ENCODE measurements at places on chromosomes 3 and 15.

GRCh38 chr3:138491971-138492370, 57.6 kb downstream of the ESYT3 start:
- no peak for DNase-seq

DNA sequence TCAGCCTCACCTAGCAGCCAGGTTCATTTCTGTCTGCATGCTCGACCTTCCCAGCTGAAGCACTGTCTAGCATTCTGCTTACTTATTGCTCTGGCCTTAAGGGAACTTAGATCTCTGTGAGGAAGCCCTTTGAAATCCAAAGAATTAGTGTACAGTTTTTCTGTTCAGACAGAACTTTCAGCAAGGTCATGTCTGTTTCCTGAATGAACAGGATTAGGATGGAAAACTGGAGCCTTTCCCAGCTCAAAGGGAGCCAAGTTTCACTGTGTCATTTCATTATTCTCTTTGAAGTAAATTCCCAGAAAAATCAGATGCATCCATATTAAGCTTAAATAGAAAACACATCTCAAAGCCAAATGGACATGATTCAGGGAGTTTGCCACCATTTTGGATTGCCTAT, 457.3 kb upstream of the KCNMB2 start:
- no peak for DNase-seq

GRCh38 chr3:30756218-30756617, 138.2 kb downstream of the GADL1 start:
- DNase-seq = no peak

DNA sequence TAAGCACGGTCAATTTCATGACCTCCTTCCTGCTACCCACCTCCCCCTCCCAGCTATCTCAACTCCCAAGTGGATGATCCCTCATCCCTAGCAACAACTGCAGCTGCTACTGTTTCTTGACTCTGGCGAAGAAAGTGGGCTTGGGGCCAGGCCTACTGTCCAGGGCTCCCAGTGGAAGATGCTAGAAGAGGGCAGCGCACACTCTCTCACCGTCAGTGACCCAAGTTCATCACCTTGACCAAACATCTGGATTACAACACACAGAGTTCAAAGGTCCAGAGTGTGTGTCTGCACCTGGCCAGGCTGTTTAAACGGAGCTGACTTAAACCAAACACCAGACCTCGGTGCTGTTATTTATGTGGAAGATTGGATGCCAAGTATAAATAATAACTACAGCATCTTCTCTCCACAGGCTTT, 385.6 kb downstream of the SHQ1 start:
- DNase-seq = no peak

DNA sequence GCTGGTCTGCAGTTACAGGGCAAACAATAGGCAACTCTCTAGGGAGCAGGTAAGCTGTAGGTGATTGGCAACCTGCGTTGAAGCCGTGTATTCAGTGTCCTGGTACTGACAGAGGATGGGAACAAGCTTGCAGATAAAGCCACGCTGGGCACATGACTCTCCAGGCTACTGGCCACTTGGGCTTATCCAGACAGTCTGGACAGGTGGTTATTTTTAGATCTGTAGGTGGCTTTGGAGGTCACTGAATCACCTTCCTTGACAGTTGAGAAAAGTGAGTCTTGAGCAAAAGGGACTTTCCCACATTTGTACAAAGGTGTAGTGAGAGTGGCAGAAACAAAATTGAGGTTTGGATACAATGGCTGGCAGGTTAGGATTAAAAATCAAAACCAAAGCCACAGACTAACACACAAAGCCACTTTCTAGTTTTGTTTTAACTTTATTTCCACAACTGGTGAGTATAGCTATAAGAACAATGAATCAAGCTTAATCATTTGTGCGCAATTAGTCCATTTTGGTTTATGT, 22.3 kb upstream of the IL1RAP start:
- no peak for DNase-seq

- no peak for DNase-seq
Observed at GRCh38 chr3:27293939-27294338, 75.2 kb downstream of the NEK10 start.

- no peak for DNase-seq
Observed at GRCh38 chr3:4447295-4447999, 19.6 kb downstream of the SUMF1 start.
